ENCODE measurements at places on chromosomes 1 and 21.

- DNase-seq = no peak
Measured at GRCh38 chr1:107842241-107842640, 122.7 kb downstream of the VAV3 start.

DNA sequence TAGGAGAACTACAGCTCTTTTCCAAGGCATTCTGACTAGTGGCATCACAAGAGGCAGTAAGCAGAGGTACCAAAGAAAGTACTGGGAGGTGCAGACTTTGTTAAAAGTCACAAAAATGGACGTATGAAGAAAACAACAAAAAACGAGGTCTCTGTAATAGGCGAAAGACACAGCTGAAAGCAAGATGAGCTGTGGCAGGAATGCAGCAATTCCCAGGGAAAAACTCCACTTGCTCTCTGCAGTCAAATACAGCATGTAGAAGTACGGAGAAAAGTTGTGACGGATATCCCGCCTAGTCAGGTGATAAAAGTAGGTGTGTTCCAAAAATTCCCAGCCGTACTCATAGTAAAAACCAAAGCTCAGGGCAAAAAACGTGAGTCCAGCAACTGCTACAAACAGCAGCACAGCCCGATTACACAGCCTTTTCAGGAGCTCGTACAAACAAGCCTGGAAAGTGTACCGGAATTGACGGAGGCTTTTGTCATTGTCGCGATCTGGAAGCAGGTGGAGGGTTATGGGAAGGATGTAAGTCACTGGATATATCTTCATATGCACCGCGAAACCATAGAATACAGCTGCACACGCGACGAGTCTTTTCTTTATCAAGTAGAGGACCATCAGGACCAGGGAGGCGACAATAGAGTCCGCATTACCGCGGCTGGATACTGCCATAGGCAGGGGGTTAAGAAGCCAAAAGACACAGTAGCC, 979 bp downstream of the PIGM start:
- DNase-seq = no peak

GRCh38 chr1:42385283-42385682, 4.7 kb downstream of the RIMKLA start:
- no peak for DNase-seq

- DNase-seq = no peak
Measured at GRCh38 chr1:53735261-53735660, 3.7 kb downstream of the GLIS1 start.

DNA sequence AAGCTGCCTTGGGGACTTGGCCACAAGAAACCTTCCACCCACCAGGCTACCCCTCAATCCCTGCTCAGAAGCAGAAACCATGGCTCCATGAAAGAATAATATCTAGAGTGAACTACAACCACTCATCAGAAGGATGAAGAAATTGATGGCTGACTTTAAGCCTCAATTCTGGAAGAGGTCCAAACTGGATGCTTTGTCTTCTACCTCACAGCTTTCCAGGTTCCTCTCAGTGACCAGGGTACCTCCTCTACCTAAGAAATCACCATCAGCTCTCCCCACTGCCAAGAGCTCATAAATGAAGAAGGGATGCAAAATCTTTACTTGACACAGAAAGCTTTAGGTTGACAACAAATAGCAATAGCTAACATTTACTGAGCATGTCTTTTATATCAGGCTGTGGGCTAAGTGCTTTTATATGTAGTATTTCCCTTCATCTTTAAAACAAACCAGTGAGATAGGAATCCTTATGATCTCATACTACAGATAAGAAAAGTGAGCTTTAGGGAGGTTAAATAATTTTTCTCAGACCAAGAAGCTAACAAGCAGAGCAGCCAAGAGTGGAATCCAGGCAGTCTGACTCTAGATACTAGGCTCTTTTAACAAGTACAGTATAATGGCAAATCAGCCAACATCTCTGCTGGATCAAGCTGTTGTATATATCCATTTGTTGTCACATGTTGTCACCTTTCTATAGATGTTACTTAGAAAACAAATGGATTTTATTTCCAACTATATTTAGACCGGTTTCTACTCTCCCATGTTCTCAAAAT, 243.0 kb upstream of the SGIP1 start:
- no peak for DNase-seq

DNA sequence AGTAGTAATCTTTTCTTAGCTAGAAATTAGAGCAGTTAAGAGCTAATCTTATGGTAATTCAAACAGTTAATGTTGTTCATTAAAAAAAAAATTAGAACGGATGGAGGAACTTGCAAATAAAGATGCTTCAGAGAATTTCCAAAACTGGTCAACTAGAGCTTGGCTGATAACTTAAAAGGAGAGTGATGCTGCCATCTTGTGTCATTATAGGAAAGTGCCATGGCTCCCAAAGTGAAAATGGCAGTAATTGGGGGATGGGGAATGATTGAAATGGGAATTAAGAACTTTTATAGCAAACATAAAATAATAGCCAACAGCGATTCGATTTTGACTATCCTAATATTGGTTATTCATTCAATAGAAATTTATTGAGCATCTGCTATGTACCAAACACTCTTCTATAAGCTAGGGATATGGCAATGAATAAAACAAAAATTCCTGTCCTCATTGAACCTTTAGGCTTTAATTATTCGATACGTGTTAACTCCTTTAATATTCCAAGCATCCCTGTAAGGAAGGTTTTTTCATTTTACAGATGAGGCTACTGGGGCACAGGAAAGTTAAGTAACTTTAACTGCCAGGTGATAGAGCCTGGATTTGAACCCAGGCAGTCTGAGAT, 5.7 kb upstream of the PLPP3 start:
- DNase-seq = no peak

DNA sequence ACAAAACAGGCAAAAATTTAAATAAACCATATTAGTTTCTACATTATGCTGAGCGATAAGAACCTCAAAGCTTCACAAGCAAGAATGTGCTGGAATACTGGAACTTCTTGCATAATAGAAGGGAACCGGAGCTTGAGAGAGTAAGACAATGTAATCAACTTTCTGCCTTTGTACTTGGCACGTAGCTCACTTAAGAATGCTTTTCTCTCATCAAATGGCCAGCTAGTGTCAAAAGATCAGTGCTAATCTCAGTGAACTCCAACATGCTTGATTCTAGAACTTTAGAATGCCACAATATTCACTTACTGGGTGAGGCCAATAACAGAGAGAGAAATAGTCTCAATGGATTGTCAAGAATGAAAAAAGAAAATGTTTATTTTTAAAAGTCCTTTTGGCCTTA, 486.1 kb upstream of the LRRC7 start:
- DNase-seq = no peak

DNA sequence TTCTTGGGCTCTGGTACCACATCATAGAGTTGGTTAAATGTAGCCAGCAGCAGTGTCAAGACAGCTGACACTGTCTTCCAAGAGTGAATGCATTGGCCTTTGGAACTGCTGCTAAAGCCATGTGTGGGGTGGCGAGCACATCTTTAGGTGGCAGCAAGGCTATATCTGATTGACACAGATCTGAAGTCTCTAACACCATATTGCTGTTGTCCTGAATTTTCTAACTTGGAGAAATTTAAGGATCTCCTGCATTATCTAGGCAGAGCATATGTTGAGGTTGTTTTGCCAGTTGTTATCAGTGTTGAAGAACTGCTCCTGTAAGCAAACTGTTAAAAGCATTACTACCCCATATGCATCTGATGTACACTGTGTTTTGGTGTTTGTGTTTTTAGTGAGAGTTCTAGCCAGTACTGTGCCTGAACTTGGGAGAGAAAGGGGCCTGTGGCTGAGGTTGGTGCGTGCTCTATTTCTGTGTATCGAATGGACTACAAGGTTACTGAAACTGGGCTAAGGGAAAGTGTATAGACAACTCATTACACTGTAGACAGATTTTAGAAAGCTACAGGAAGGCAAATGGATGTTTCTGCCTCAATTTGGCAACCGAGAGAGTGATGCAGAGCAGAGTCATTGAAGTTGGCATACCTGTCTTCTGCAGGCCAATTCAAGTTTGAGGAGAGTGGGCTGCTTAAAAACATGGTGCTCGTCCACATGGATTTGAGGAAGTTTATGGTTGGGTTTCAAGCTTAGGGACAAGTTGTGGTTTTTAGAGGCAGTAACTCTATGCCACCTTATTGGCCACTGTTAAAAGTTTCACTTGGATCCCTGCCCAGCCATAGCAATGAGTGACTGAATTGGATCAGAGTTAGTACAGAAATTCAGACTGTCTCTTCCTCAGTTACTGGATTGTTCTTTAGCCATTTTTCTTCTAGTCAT, 16.9 kb downstream of the DYRK3 start:
- DNase-seq = no peak

DNA sequence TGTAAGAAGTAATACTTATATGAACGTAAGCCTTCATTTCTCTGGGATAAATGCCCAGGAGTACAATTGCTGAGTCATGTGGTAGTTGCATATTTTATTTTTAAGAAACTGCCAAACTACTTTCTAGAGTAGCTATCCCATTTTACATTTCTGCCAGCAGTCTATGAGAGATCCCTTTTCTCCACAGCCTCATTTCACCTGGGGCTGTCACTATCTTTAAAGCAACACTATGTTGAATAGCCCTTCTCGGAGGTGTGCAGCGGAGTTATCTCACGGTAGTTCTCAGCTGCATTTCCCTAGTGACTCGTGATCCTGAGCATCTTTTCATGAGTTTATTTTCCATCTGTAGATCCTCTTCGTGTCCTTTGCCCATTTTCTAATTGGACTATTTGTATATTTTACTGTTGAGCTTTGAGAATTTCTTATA, 93.4 kb downstream of the ADARB1 start:
- DNase-seq = no peak

GRCh38 chr1:70727886-70728489, 316.9 kb downstream of the CTH start:
- DNase-seq = no peak

Measured in anterior cingulate cortex (tissue), 58 donors.